ENCODE measurements at places on chromosomes 16 and 17. TPM values are rescaled to one million over a fixed set of nuclear protein-coding genes. Genes with fewer than 3 reads are reported as not detected.

Gene HSD11B2
- not detected for total RNA-seq

Gene SLC9A5
- 1.8 TPM for total RNA-seq

Gene KAT2A
- total RNA-seq: 37.6 TPM

Gene BCAR1
- total RNA-seq: not detected

Gene ZG16
- not detected for total RNA-seq

Gene ANKRD40CL
- total RNA-seq: not detected

Gene TCAP
- 2.0 TPM for total RNA-seq

Gene GEMIN4
- 25.8 TPM for total RNA-seq

Gene STH
- not detected for total RNA-seq

Gene CRYM
- not detected for total RNA-seq

Gene ASPHD1
- total RNA-seq: not detected

Gene NOTUM
- total RNA-seq: 0.34 TPM

Gene ADAMTS18
- not detected for total RNA-seq

Gene TMEM238L
- total RNA-seq: not detected

Gene TSNAXIP1
- total RNA-seq: 0.35 TPM

Gene GUCY2D
- total RNA-seq: not detected

Measured in activated naive CD4-positive, alpha-beta T cell treated with anti-CD3 and anti-CD28 coated beads, Interleukin-2, amount 10 ng/mL, durations not matched to agents 5 hours and 36 hours (primary cell).